ENCODE measurements at places on chromosomes 5 and 9.
A peak's percentile ranks its signal among the peaks of the same experiment; 100 is the strongest.

- peak; percentile 29 for DNase-seq
Observed at GRCh38 chr5:132815454-132815853, 2.4 kb downstream of the SOWAHA start.

- no peak for DNase-seq
Observed at GRCh38 chr9:131934673-131935072, 145.0 kb downstream of the MED27 start.

DNA sequence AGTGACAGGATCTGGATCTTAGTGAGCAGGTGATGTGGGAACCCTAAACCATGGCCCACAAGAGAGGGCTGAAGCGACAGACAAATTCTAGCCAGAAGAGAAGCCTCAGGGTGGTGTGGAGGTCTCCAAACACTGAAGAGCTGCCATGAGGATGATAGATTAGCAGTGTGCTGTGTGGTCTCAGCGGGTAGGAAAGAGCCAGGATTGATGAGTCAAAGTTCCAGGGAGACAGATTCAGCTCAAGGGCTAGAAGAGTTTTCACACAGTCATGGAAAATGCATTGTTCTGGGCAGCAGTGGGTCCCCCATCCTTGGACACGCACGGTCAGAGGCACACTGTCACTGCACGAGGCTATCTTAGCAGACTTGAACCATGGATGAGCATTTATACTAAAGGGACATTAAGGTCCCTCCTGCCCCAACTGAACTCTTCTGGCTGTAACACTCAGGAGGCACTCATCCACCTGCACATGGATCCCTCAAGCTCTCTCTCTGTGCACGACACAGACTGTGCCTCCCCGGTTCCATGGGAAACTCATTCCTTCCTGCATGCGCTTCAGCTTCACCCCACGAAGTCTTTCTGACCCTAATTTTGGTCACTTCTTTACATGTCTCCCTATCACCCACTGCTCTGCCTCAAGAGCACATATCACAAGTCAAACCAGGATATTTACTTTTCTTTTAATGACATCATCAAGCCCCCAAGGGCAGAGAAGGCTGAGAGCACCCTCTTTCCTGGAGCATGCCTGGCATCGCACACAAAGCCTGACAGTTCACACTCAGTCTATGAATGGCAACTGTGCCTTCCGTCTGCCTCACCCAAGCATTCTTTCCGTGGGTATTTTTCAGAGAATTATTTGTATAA is 84.8 kb downstream of the TLE1 start:
- no peak for DNase-seq

GRCh38 chr5:41065691-41066335 is 5.3 kb downstream of the MROH2B start:
- no peak for DNase-seq

DNA sequence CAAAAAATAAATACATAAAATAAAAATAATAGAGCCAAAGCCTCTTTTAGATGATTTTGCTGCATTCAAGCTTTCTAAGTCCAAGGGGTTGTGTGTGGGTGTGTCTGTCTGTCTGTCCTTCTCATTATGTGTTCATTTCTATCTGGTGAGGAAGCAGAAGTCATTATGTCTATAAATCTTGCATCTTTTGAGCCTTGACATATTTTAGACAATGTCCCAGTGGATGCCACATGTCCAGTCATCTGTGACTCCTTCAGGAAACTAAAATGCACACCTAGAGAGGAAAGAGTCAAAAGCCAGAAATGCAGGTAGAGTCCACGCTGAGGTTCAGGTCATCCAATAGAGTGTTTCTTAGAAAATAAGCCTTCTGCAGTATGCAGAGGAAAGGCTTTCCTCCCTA is 80.9 kb downstream of the GALNT10 start:
- DNase-seq, result no peak

DNA sequence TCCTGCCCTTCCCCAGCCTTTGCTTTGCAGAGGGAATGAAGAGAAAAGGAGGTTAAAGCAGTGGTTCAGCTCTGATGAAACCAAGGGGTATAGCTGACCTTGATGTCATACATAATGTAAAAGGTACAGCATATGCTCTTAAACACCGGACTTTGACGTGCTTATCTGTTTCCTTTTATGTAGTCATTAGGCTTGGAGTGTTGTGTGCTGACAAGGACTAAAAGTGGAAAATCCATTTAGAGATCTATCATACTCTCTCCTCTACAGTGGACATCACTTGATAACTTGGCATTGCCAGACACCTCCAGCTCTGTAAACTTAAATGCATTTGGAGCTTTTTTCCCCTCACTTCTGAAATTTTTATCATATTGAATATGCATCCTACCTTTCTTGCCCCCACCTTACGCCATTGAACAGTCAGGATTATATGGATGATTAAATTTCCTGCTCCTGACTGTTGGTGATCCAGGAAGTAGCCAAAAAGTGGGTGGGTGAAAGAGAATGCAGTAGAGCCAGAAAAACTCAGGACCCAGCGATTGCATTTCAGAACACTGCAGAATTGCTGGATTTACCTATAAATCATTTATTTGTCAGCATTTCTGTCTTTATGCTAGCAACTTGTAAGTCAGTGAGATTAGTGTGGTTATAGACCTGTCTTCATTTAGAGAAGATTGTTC is 4.1 kb downstream of the TNFAIP8 start:
- no peak for DNase-seq

- no peak for DNase-seq
Observed at GRCh38 chr5:42507451-42508097, 84.3 kb downstream of the GHR start.

GRCh38 chr5:127957183-127957582 is 126.4 kb upstream of the SLC12A2 start:
- peak; percentile 85 for DNase-seq

GRCh38 chr5:13325765-13326164 is 618.7 kb downstream of the DNAH5 start:
- DNase-seq, result peak; percentile 21

DNA sequence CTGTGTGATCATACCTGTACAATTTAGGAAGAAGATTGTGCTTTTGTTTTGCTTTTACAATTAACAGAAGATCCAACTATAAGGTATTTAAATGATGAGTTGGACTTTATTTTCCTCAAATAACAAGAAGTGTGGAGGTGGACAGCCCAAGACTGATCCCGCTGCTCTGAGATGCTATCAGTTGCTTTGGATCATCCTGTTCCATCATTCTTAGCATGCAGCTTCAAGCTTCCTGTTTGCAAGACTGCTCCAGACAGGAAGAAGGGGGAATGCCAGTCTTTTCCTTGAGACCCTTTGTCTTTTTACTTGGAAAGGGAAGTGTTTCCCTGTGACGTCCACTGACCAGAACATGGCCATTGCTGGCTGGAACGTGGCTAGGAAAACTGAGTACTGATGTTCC is 250.8 kb downstream of the ZSWIM6 start:
- DNase-seq, result no peak

DNA sequence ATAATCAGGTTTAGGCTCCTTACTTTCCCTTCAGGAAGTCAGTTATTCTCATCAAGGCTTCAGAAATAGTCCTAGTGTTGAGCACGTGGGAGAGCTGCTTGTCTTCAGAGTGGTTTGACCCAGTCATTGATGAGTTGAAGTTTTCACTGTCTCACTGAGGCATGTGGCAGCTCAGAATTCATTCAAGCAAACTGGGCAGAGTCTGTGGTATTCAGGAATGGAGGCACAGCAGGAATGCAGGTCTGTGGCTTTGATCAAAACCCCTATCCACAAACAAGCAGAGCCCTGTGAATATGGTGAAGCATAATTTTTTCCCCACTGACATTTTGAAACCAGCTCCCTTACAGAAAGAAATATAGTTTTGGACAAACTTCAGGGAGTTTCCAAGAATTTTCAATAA is 207.3 kb downstream of the CD180 start:
- DNase-seq, result peak; percentile 72

- DNase-seq, result no peak
Observed at GRCh38 chr5:139027150-139027549, 152.0 kb upstream of the LRRTM2 start.

DNA sequence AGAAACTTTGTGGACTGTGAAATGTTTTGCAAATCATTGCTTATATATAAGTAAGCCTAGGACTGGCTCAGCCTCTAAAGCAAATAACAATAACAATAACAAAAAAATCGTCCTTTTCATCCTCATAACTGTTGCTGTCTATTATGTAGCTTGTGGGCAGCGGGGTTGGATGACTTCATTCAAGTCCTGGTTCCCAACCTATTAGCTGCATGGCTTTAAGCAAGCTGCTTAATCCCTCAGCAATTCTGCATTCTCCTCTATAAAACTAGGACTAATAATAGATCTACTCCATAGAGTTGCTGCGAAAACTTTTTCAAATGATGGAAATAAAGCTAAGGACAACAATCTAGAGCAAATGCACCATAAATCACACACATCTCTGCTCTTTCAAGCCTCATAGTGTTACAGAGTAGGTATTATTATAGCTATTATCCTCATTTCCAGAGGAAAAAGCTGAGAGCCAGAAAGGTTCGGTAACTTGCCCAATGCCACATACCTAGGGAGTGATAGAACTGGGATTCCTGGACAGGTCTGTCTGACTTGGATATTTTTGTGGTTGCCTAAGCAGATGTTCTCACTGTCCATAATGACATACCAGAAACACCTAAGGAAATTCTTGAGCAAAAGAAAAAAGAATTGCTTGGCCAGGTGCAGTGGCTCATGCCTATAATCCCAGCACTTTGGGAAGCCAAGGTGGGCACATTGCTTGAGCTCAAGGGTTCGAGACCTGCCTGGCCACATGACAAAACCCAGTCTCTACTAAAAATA is 98.8 kb upstream of the ADRA1B start:
- DNase-seq, result peak; percentile 36

GRCh38 chr5:138533973-138534941 is 8.8 kb downstream of the ETF1 start:
- no peak for DNase-seq

DNA sequence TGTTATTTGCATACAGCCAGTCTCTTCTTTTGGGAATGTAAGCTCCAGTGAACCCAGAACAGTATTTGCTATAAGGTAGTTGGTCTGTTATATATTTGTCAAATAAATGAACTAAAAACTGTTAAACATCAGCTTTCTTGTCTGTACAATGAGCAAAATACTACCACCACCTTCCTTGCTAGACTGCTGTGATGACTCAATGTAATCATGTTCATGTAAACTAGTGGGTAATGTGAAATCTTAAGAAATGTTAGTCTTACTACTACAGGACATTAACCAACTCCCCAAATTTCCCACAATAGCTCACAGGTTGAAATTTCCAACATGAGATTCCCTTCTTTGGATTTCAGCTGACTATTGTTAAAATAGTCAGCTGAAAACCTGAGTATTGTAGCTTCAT is 176.1 kb downstream of the TRPM3 start:
- DNase-seq, result peak; percentile 20

DNA sequence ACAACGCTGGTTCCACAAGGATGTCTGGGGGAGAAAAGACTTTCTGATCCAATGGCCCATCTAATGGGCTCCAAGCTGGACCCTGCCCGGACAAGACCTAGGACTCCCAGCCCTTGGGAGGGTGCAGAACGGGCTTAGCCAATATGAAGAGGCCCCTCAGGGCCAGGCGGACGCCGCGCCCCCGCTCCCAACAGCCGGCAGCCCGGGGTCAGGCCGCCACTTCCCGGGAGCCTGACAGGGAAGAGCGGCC is 493 bp downstream of the P4HA2 start:
- DNase-seq, result no peak

DNA sequence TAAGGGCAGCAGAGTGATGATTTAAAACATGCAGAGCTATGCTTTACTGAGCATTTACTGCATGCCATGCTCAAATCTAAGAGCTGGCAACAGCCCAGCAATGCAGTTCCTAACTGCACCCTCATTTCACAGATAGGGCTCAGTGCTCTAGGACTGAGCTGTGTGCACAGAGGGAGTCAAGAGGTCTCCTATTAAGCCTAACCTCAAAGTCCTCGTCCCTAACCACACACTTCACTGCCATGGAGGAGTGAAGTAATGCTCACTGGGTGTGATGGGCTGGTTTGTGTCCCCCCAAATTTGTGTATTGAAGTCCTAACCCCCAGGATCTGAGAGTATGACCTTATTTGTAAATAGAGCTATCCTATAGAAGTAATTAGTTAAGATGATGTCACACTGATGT is 25.9 kb downstream of the BARX1 start:
- DNase-seq, result no peak

- DNase-seq, result no peak
Observed at GRCh38 chr9:14131356-14132088, 182.4 kb downstream of the NFIB start.

DNA sequence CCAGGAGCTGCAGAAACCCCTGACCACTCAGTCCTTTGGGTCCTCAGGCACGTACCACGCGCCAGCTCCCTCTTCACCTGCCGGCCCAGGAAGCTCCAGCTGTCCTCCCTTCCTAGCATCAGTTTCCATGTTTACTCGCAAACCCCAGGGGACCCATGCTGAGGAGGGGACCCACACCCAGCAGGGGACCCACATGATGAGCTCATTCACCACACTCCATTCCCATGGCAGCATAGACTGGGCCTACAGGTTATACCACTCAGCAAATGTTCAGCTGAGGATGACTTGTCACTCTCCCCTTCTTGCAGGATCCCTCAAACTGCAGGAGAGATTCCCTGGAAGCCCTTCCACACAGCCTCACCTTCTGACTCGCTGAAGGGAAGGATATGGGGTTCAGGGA is 73.5 kb upstream of the GALNT10 start:
- DNase-seq, result no peak

GRCh38 chr9:11973011-11973410 is 720.2 kb upstream of the TYRP1 start:
- no peak for DNase-seq

DNA sequence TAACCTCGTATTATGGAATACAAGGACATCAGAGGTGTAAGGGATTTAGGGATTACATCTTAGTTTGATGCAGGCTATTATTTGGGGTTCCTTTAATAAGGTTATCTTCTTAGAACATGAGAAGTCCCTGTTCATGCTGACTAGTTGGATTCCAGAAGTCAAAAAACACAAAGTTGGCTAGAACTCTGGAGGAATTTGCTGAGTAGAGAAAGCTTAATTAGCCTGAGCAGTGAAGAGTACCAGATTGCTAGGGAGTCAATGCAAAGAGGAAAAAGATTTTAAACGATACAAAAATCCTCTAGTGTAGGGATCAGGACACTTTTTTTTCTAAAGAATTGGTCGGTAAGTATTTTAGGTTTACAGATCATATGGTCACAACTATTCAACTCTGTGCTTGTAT is 1872.5 kb upstream of the C9orf72 start:
- DNase-seq, result no peak

DNA sequence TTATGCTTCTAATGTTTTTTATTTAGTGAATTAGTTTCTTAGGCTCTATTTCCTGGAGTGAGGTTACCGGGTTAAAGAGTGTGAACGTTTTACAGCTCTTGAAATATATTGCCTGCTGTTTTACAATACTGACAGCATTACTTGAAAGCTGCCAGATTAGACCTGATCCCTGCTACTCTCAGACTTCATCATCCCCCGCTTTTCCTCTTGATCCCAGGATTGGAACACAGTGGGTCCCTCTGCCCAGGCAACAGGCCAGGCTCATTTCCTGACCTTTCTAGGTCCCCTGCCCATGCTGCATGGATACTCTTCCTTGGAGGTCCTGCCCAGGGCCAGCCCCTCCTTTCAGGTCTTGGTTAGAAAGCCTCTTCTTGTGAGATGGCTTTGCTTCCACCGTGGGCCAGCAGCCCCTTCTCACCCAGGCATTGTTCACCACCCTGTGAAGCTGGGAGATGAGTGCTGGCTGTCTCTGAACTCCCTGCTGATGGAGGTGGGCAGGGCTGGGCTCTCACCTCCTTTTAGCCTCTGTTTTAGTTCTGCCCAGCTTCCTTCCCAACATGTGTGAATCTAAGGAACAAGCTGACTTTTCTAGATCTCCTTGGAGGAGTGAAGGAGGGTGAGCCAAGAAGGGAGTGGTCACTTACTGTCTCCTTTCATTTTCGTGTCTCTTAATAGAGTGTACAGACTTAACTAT is 15.5 kb upstream of the FAM120AOS start:
- peak; percentile 53 for DNase-seq

GRCh38 chr9:21668516-21668915 is 133.9 kb upstream of the MTAP start:
- DNase-seq, result no peak

Data from AG10803 (cell line).